ENCODE measurements at places on chromosomes 13 and 19.

DNA sequence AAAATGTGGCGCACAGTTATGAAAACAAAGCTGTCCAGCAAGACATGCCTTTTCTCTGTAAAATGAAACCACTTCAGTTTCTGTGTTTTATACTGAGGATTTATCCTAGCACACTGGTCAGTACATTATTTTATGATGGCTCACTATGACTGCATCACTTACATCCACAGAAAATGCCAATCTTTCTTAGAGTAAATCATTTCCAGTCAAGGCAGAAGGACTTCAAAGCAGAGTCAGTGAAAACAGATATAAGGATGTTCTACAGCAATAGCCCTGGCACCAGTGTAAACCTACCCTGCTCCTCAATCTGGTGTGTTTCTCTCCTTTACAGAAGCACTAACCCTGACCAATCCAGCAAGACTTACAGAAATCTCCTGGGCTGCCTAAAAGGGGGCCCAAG is 473.5 kb downstream of the GPC6 start:
- DNase-seq = no peak

- DNase-seq = no peak
These were observed 330.1 kb downstream of the UQCRFS1 start for GRCh38 chr19:28882818-28883217.

- no peak for DNase-seq
These were observed 282.2 kb downstream of the OLFM4 start for GRCh38 chr13:53310786-53311185.

DNA sequence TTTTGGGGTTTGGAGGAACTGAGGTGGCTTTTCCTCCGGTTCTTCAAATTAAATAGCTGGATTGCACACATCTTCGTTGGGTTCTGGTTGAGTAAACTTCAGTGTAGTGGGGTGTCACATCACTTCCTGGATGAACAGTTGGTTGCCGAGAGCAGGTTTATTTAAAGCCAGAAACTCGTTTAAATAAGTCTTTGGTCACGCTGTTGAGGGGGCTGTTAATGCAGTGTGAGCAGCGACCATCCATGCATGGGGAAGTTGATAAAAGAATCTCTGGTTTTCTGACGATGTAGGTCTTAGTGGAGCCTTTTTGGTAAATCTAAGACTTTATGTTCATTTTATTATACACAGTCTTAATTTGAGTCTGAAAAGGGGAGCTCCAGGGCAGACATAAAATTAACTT is 351.2 kb upstream of the ARGLU1 start:
- DNase-seq = no peak

GRCh38 chr13:35994131-35994966 is 136.8 kb downstream of the DCLK1 start:
- DNase-seq = no peak

GRCh38 chr13:112729408-112729807 is 39.6 kb downstream of the ATP11A start:
- no peak for DNase-seq

DNA sequence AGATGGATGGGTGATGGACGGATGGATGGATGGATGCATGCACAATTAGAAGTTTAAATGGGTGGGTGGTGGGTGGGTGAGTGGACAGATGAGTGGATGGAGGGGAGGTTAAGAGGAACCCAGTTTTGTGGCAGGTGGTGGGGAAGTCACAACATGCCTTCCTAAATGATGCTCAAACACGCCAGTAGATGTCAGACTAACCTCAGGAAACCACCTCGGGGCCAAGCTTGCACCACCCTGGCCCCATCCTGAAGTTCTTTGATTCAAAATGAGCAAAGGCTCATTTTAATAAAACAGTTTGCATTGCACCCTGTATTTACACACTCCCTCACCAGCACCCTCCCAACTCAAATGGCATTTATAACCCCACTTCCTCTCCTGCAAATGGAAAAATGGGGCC is 91.4 kb upstream of the CACNA1A start:
- DNase-seq = peak; percentile 41

GRCh38 chr19:18875726-18876125 is 20.2 kb downstream of the CERS1 start:
- DNase-seq = no peak

DNA sequence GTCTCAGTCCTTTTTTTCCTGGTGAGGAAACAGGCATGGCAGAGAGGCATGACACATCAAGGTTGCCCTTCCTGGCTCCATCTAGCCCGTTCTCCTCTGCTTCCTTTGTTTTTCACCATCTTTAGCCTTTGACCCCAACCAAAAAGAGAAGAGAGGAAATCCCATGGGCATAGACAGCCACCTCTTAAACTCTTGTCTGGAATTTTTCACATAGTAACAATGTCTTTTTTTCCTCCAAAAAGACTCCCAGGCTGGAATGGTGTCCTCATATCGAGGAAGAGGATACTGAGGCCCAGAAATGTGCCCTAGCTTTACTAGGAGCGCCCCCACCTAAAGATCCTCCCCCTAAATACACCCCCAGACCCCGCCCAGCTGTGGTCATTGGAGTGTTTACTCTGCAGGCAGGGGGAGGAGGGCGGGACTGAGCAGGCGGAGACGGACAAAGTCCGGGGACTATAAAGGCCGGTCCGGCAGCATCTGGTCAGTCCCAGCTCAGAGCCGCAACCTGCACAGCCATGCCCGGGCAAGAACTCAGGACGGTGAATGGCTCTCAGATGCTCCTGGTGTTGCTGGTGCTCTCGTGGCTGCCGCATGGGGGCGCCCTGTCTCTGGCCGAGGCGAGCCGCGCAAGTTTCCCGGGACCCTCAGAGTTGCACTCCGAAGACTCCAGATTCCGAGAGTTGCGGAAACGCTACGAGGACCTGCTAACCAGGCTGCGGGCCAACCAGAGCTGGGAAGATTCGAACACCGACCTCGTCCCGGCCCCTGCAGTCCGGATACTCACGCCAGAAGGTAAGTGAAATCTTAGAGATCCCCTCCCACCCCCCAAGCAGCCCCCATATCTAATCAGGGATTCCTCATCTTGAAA is at the start of gene GDF15:
Gene GDF15, plus strand, starts transcription at position 484 of the 868 bp plus-strand sequence. Its CDS starts 32 bp downstream, at position 516.
- DNase-seq = no peak

GRCh38 chr13:93296584-93296983 is 70.0 kb downstream of the GPC6 start:
- DNase-seq = no peak

DNA sequence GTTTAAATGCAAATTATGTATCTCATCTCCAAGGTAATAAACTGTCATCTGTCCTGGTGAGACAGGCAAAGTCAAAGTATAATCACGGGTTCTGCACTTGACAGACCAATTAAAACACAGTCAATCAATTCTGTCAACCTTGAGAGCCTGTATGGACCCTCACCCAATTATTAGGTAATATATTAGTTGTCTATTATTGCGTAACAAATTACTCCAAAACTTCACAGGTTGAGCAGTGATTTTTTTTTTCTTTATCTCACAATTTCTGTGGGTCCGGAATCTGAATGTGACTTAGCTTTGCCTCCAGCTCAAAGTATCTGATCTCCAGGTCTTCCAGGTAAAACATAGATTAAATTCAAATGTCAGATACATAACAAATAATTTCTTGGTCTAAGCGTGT is 707.4 kb upstream of the ARGLU1 start:
- no peak for DNase-seq

DNA sequence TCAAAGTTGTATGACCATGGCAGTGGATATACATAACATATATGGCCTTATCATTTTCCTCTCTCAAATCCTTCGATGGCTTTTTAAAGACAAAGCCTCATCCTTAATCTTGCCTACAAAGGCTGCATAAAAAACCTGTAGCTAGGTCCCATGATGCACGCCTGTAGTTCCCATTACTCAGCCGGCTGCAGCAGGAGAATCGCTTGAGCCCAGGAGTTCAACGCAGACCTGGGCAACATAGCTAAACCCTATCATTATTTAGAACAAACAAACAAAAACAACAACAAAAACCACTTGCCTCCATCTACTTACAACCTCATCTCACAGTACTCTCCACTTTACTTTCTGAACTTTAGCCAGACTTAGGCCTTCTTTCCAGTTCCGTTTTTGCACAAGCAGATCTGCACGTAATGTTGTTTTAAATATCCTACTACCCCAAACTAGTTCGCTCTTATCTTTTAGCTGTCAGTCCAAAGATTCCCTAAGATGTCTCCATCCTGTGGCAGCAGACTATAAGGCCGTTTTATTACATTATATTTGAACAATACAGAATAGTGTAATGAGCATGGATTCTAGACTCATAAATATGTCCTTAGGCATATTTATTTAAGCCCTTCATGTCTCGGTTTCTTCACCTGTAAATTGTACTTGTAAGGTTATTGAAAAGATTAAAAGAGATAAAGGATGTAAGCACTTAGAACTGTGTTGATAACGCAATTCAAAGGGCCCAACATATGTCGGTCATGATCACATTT is 969 bp upstream of the POMP start:
- no peak for DNase-seq

GRCh38 chr19:18464646-18465045 is 26.7 kb upstream of the ISYNA1 start:
- DNase-seq = no peak

- no peak for DNase-seq
These were observed 20.1 kb upstream of the ZNRF4 start for GRCh38 chr19:5434970-5435641.

DNA sequence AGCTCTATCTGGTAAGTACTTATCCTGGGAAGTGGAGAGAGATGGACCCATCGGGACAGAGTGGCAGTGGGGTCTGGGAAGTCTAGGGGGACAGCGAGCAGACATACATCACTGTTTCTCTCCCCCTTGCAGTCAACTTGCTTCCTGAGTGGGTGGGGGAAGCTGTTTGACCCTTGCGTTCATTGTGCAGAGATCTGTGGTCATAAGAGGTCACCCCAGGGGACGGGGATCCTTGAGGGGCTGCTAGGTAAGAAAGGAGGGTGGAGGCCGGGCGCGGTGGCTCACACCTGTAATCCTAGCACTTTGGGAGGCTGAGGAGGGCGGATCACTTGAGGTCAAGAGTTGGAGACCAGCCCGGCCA is 474 bp downstream of the ARHGEF18 start:
- DNase-seq = no peak

DNA sequence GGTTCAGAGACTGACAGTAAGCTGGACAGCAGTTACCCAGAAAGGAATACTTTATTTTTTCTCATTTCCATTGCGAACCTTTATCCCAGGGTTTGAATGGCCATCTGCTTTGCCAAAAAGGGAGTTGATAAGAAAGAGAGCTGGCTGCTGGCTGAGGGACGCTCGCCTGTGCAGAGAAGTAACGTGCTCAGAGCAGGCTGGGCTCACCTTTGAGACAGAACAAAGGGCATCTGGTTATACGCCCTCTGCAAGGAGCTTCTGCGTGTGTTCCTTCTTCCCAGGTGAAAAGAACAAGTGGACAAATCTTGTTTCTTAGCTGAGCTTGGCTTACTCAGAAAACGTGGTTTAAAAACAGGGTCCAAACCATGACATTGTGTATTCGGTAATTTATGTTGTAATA is 47.4 kb downstream of the EFNB2 start:
- no peak for DNase-seq

DNA sequence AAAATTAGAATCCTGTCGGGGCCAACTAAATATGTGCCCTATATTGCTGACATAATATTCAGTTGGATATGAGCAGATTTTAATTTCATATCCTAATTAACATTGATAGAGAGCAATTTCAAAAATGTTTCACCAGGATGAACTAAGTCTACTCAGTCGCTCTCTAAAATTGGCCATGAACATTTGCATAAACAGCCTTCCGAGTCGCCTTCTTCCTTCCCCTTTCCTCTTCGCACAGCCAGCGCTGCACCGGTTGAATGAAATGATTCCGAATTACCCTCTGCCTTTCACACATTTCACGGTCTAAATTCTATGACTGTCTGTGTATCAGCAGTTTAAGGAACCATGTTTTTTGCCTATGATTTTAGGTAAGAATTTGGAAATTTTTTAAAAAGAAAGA is 413.7 kb downstream of the LIG4 start:
- no peak for DNase-seq

GRCh38 chr13:39522329-39522728 is 80.7 kb downstream of the LHFPL6 start:
- no peak for DNase-seq

DNA sequence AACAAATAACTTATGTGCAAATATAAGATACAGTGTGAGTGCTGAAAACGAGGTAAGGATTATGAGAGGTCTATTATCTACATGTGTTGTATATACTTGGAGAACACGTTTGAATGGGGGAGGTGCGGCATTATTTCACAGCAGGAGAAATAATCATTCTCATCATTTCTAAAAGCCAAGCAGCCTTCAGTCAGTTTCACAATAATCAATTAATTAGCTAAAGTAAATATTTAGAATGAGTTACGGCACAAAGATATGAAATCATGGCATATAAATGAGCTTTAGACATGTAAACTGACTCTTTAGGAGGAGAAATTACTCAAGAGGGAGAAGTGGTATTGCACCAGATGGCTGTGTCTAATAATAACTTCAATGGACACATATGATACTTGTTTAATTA is 366.6 kb downstream of the DNAJC15 start:
- DNase-seq = no peak

- no peak for DNase-seq
These were observed 132.6 kb downstream of the OLFM4 start for GRCh38 chr13:53161251-53161650.

- no peak for DNase-seq
These were observed 58.7 kb upstream of the KLF5 start for GRCh38 chr13:73000027-73000674.

DNA sequence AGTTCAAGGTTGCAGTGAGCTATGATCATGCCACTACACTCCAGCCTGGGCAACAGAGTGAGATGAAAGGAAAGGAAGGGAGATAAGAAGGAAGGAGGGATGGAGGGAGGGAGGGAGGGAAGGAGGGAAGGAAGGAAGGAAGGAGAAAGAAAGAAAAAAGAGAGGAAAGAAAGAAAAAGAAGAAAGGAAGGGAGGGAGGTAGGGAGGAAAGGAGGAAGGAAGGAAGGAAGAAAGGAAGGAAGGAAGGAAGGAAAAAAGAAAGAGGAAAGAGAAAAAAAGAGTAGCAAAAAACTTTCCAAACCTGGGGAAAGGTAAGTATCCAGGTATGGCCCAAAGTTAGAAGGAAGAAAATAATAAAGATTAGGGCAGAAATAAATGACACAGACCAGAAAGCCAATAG is 7.1 kb downstream of the ZFP14 start:
- DNase-seq = no peak

- DNase-seq = peak; percentile 16
These were observed 44.8 kb upstream of the ALOX5AP start for GRCh38 chr13:30690282-30691188.

DNA sequence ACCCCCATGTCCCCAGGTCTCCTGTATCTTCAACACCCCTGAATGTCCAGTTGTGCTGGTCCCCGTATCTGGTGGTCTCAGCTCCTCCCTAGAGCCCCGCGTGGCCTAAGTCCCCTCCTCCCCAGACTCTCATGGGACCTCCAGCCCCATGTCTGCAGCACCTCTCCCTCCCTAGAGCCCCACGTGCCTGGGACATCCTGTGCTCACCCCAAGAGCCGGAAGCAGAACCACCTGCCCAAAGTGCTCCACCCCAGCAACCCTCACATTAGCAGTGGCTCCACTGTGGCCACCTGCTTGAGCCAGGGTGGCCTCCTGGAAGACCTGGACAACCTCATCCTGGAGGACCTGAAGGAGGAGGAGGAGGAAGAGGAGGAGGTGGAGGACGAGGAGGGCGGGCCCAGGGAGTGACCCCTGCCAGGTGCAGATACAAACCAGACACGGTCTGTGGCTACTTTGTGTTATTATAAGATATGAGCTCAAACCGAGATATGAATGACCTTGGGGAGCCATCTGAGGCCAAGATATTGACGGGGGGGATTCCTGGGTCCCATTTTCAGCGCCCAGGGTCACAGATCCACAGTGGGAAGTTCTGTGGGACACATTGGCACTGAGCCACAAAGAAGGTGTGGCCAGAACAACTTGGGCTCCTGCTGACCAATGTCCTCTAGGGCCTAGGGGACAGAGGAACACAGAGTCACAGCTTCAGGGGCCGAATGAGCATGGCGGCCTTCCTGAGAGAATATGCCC is 6.0 kb downstream of the SHFL start:
- no peak for DNase-seq

GRCh38 chr19:16449330-16449961 is 22.3 kb downstream of the EPS15L1 start:
- DNase-seq = peak; percentile 39

Data from central memory CD4-positive, alpha-beta T cell (primary cell).